ENCODE measurements at places on chromosomes 16 and 17.
A peak's percentile ranks its signal among the peaks of the same experiment; 100 is the strongest.

- no peak for DNase-seq
Observed at GRCh38 chr16:4679156-4679849, 14.1 kb upstream of the NUDT16L1 start.

DNA sequence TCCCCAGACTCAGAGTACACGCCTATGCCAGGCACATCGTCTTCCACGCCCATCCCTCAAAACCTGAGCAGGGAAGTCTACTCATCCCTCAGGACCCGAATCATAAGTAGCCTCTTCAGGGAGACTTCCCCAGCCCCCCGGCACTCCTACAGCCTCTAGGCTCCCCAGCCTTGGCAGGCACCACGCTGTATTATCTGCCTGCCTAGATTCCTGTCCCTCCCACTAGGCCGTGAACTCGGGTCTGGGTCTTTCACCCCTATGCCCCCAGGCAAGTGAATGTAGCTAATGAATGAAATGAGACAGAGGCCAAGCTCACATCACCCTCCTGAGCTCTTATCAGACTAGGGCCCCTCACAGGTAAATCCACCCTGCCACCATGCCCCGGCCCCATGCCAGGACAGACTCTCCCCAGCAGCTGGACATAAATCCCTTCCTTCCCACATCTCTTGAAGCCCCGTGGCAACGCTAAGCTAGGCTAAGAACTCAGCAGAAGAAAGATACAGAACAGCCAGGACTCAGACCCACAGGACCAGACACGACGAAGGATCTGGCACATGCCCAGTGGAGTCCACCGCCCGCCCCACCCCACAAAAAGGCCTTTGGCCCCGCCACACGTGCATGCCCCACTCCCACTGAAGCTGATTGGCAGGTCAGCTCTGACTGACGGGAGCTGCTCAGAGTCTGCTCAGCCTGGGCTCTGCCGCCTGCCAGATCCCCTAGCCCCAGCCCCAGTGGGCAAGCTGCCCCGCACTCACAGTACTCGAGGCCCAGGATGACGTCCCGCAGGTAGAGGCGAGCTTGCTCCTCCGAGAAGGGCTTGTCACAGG, 13.0 kb downstream of the CAMKK1 start:
- DNase-seq: no peak

- DNase-seq: no peak
Observed at GRCh38 chr16:57266531-57267260, 17.8 kb downstream of the PLLP start.

DNA sequence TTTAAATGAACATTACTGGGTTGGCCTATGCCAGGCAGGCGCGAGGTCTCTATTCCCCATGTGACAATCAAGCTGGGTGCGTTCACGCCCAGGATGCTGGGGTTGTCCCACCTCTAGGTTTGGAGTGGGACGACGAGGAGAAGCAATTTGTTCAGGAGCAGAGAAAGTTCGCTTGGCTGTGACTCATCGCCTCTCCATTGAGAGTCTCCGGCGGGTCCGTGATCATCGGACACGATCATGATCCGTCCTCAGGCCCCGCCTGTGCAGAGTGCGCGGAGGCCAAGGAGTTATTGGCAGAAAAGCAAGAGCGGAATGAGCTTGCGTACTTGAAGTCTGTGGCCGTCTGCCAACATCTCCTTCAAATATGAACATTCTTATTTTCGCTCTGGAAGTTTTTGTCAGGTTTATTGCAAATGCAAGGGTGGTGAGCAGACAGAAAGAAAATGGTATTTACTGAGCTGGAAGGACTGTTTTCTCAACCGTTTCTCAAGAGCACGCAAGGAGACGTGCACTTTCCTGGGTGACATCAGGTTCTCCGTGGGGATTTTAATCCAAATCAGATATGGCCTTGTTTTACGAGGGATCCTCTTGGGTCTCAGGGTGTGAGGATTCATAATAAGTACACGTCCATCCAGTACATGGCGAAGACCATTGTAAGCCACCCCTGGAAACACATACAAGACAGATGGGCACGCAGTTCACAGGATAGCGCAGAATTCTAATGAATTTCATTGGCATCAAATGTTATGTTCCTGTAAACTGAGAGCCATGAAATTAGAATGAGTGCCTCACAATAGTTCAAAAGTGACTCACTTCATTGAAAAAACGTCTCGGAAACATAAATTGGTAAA, 70.1 kb upstream of the CREBBP start:
- DNase-seq: no peak

DNA sequence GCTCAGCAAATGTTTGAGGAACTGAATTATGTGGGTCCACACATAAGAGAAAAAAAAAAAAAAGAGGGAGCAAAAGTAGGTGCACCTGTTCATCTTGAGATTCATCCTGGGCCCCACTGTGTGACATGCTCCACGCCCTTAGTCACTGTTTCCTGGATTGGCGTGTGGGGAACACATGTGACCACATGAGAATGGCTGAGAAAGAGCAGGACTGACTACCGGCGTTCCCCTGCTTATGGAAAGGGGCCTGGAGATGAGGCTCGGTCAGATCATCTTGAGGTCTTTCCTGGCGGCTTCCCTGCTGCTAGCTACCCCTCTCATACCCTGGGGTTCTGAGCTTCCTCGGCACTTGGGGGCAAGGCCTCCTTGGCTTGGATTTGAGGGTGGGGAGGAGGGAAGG, 3.9 kb downstream of the DEXI start:
- no peak for DNase-seq

DNA sequence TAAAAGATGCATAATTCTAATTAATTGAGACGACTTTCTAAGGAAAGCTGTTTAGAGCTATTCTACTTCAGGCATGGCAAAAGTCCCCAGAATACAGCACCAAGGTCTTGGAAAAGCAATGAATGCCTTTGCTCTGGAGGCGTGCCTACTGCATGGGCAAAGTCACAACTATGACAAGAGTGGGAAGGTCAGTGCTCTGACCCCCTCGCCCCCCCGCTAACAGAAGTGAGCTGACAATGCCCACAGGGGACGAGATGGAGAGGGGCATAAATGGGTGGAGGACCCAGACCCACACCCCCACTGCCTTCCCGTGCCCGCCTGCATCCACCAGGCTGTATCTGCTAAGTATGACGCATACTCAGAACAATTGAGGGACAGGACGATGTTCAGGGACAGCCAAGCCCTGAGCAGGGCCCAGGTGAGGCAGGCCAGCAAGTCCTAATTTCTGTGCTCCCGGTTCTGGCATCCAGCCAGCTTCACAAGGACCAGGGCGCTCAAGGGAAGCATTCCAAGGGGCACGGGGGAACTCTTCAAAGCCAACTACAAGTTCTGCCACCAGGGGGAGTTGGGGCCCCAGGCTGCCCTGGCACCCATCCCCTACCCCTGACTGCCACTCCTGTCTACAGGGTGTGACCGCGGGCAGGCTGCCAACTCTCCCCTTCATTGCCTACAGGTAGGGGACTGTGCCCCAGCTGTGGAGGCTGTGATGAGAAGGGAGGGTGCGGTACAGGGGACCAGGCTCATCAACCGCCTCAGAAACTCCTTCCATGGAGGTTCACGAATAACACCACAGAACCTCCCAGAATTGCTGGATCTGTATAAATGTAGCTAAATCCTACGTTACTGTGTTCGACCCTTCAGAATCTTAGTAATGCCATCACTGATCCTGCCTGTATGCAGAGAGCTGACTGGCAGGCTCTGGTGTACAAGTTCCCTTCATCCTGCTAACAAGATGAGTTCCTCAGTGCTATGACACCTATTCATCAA, 20.8 kb downstream of the NPRL3 start:
- peak; percentile 54 for DNase-seq

GRCh38 chr16:23348579-23349469, 46.7 kb downstream of the SCNN1B start:
- DNase-seq: no peak

DNA sequence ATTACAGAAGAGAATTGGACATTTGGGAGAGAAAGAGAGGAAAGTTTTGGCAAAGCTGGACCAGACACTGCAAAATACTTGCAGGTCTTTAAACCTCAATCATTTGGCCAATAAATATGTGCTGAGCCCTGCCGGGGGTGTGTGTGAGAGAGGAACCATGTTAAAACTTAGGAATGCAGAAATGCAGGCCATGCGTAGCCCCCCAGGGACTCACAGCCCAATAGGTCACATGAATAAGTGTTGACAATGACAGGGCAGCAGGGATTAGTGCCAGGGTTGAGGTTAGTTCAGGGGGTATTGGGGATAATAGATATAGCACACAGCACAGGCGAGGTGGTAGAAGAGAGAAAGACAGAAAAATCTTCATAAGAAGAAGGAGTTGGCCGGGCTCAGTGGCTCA, 113.3 kb upstream of the ADAMTS18 start:
- no peak for DNase-seq

GRCh38 chr17:79500745-79501618, 109.9 kb downstream of the RBFOX3 start:
- DNase-seq: no peak

GRCh38 chr17:34153991-34154390, 101.1 kb upstream of the CCL2 start:
- DNase-seq: no peak

- DNase-seq: no peak
Observed at GRCh38 chr17:65011047-65011446, 45.5 kb downstream of the GNA13 start.

GRCh38 chr17:81228420-81228819, 5.7 kb upstream of the CEP131 start:
- no peak for DNase-seq

GRCh38 chr16:57690782-57691471, 3.7 kb upstream of the DRC7 start:
- no peak for DNase-seq

GRCh38 chr16:1043881-1044451, 28.6 kb upstream of the SSTR5 start:
- DNase-seq: no peak

DNA sequence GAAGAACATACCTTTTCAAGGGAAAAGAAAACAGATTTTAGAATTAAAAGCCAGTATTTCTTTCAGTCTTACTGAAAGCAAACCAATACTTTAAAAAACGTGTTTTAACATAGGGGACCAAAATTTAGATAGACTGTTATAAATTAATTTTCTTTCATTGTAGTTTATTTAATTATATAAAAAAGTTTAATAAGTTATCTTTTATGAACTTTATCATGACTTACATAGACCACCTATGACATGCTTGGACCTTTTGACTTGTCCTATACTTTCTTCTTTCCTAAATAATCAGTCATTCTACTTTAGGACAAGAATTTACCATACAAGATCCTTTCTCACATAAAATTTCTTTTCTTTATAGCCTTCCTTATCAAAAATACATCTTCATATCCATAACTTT, 102.0 kb upstream of the HAS3 start:
- DNase-seq: no peak

DNA sequence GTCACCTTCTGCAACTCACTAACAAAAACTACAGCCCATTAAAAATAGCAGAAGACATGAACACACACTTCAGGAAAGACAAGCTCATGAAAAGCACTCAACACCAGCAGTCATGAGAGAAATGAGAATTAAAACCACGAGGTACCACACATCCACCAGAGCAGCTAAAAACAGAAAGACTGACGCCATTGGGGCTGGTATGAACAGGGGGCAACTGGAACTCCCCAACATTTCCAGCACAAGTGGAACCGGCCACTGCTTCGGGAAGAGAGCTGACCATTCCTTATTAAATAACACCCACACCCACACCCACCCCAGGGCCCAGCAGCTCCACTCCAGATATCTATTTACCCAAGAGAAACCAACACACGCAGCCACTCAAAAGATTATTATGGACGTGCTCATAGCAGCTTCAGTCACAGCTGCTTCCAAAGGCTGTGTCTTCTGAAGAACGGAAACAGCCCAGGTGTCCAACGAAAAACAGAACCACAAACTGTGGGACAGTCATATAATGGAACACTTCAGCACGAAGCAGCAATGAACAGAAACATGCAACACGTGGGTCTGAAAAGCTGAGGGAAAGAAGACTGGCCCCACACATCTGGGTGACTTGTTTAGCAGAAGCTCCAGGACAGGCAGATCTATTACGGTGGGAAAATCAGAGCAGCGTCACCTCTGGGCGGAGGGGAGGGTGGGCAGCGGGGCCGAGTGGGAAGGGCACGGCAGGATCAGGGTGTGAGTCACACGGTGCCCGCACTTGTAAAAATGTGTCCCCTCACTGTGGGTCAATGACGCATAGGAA, 41.1 kb downstream of the KLHDC4 start:
- DNase-seq: no peak

GRCh38 chr16:85152414-85153030, 40.2 kb upstream of the CIBAR2 start:
- DNase-seq: no peak

DNA sequence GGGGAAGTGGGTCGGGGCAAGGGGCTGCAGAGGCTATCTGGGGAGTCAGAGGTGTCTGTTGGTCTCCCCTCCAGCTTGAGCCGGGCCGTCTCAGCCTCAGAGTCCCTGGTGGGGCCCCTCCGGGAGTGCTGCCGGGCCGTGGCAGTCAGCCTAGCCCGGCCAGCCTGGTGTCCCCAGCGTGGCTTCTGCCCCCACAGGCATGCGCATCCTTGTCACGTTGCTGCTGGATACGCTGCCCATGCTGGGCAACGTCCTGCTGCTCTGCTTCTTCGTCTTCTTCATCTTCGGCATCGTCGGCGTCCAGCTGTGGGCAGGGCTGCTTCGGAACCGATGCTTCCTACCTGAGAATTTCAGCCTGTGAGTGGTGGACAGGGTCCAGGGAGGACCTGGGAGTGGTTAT, 11.2 kb downstream of the CACNA1G start:
- no peak for DNase-seq
